ENCODE measurements at places on chromosomes 3 and 15. TPM values are rescaled to one million over a fixed set of nuclear protein-coding genes. Genes with fewer than 3 reads are reported as not detected.

DNA sequence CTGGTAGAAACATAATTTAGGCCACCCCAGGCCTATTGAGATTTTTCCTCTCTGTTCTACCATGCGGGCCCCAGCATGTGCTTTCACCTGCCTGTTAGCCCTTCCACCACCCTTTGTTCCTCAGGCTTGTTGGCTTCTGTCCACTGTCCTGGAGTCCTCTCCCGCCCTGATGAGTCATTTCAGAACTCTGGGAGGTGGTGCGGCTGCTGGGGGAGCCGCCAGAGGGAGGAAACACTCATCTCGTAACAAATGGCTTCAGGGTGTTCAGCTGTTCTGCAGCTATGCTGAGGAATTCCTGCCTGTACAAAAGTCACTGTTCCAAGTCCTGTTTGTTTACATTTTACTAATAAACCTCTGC is 36.3 kb downstream of the LRTM1 start:
- DNase-seq = peak; percentile 96

DNA sequence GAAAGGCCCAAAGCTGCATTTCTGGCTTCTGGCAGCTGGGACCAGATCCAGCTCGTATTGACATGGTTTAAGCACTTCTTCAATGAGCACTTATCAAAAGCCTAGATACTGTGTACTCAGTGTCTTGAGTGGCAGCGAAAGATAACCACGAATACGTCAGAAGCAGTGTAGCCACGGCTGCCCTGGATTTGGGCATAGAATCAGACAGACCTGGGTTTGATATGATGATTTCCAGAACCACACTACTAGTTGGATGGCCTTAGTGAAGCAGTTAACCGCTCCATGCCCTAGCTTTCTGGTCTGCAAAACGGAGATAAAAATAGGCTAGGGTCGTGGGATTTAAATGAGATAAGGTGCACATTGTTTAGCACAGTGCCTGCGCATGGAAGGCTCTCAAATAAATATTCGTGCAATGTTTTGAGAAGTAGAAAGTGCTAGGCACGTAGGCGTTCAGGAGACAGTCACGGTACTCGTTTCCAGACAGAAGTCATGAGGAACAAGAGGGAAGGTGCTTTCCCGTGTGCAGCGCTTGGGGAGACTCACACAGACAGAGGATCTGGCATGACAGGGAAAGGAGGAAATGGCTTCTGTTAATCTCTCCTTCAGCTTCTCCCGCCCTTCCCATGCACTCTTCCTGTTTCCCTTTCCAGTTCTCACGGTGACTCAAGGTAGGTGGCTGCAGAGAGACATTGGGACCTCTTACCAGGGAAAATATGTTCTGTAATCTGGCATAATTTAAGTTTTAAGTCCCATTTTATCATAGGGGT is 70.3 kb downstream of the CCNL1 start:
- peak; percentile 88 for DNase-seq

- no peak for DNase-seq
Measured at GRCh38 chr3:157753787-157754136, 250.5 kb upstream of the VEPH1 start.

GRCh38 chr3:30933478-30934207 is 39.2 kb upstream of the GADL1 start:
- DNase-seq = no peak

DNA sequence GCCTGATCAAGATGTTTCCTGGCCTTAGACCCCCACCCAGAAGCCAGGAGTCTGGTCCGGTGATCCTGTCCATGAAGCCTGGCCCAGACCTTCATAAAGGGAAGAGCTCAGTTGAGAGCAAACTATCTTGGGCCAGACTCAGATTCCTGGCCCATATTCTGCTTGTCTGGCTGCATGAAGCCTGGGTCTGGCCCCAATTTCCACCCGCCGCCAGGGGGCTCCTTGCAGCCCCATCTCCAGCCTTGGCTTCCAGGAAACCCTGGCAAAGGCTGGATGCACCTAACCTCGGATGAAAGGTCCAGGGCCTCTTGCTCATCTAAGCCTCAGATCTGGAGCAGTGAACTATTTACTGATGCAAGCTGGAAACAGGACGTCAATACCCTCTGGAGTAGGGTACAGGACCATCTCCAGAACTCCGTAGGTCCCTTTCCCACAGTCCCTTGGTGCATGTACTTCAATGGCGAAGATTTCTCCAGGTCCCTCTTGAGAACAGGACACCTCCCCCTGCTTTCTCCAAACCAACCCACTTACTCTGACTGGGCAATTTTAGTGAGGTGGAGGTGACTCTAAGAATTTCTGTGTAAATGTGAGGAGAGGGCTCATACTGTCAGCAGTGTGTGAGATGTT is 5.6 kb downstream of the FOXL2 start:
- DNase-seq = peak; percentile 30

DNA sequence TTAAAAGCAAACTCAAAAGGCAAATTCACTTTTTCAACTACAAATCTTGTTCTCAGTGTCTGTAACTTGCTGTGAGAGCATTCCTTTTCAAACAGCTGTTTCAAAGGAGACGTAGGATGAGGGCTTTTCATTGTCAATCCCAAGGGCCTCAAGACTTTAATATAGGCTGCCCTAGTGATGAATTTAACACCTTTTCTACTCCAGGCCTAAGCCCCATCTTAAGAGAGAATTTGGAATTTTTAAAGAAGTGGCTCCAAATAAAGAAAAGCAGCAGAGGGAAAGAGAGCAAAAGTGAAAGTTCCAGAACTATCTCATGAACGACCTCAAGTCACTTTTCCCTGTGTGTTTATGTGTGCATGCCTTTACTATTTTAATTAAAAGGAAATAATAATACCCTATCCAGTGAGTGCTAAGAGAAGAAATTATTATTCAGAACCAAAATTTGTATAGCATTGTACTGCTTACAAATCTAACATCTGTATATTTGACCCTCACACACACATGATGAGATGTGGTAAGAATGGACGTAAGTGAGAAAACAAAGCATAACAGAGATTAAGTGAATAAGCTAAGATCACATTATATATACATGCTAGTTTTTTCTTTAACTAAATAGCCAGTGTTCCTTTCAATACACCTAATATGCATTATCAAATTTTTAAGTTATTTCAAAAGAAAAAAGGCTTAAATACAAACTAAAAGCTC is 196.4 kb downstream of the VGLL3 start:
- DNase-seq = peak; percentile 46

GRCh38 chr3:16936233-16936632 is 51.5 kb downstream of the PLCL2 start:
- DNase-seq = no peak

- DNase-seq = peak; percentile 32
Measured at GRCh38 chr15:41417418-41418195, 712 bp downstream of the RTF1 start.

DNA sequence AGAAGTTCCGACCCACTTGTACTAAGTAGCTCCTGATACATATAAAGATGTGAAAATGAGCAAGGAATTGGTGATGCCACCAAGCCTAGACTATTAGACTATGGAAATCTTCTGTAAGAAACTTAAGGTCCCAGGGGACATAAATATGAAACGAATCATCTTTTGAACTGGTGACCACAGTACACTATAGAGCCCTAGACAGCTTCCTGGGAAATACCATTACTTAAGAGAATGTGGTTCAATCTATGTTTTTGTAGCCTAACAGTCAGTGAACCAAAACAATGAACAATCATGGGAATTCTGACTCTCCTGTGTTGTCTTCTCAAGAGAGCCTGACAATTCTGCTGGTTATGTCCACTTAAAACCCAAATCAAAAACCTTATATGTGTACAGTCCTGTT is 191.6 kb downstream of the GREM1 start:
- DNase-seq = peak; percentile 51

DNA sequence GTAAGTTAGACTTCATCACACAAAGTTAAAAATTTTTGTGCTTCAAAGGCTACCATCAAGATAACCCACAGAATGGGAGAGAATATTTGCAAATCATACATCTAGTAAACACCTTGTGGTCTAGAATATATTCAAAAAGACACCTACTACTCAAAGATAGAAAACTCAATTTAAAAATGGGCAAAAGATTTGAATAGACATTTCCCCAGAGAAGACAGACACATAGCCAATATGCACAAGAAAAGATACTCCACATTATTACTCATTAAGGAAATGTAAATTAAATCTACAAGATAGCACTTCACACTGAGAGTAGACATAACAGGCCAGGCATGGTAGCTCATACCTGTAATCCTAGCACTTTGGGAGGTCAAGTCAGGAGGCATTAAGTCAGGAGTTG is 87.8 kb upstream of the MANF start:
- no peak for DNase-seq

DNA sequence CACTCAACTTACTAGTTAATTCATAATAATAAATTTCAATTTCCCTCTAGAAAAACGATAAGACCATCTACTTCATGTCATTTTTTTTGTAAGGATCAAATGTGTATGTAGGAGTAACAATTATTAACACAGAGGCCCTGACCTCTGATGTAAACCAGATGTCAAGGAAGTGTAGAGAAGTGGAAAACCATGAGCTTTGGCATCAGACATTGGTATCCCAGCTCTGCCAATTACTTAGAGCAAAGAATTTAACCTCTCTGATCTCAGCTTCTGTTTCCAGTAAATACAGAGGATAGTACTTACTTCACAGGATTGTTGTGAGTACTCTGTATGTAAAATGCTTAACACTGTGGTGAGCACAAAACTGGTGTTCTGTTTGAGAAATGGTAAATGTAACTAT is 17.5 kb downstream of the AQR start:
- DNase-seq = peak; percentile 71

The TMEM89 gene
- total RNA-seq = not detected

The LMCD1 gene
- total RNA-seq = 22.4 TPM

The CHRNA3 gene
- total RNA-seq = not detected

The IQCF5 gene
- not detected for total RNA-seq

The RHO gene
- total RNA-seq = not detected

The SYNPR gene
- total RNA-seq = not detected

The LRTM1 gene
- not detected for total RNA-seq

The TLR9 gene
- total RNA-seq = not detected

The CADPS gene
- 0.57 TPM for total RNA-seq

The CX3CR1 gene
- total RNA-seq = not detected

Data from fibroblast of the aortic adventitia (primary cell).